ENCODE measurements at places on chromosomes 16 and 17. TPM values are rescaled to one million over a fixed set of nuclear protein-coding genes. Genes with fewer than 3 reads are reported as not detected.

RRAD gene
- 0.28 TPM for total RNA-seq

DPEP3 gene
- total RNA-seq: 0.53 TPM

MIEF2 gene
- 14.3 TPM for total RNA-seq

RAB40C gene
- total RNA-seq: 8.9 TPM

DNAH17 gene
- not detected for total RNA-seq

- no peak for DNase-seq
Observed at GRCh38 chr16:55184052-55184451, 140.0 kb upstream of the IRX6 start.

Measured in CD4-positive, alpha-beta T cell (primary cell).